Activated naive CD4-positive, alpha-beta T cell treated with anti-CD3 and anti-CD28 coated beads for 36 hours (primary cell): ENCODE measurements at places on chromosomes 3 and 15.

DNA sequence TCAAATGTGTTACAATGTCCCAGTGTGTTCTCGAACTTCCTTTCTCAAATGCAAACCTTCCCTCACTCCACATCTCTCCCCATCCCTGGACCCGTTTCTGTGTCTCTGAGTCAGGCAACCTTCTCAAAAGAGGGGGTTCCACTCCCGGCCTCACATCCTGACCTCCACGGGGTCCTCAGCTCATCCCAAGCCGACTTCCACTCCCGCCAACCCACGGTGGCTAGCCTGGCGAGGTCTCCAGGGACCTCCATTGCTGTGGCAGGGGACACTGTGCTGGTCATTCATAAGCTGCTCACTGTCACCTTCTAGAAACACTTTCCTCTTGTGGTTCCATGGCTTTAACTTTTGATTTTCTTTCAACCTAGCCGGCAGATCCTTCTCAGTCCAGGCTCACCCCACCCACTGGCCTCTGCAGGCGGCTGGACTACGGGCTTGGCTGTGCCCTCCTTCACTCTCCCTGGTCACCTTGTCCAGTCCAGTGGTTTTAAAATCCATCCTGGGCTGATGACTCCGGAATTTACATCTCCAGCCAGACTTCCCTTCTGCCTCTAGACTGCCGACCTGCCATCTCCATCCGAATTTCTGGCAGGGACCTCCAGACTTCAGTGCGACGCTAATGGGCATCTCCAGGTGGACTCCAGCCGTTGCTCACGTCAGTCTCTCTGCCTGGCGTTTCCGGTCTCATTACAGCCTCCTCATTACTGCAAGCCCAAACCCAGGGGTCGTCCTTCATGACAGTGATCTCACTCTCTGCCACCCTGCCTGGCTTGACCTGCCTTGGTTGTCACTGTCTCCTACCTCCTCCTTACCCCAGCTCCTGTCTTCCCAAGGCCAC is 20.0 kb downstream of the ABTB1 start:
- no peaks in the 10 kb centered on the region for H3K36me3 ChIP-seq
- H3K4me3 ChIP-seq = no peak overlapping the region
- no peak for DNase-seq
- no peaks in the 10 kb centered on the region for H3K27me3 ChIP-seq
- no peaks in the 10 kb centered on the region for H3K4me1 ChIP-seq

GRCh38 chr3:47385796-47386195 is 5.0 kb downstream of the PTPN23 start:
- H3K4me1 ChIP-seq = peaks cover 31% of the 10 kb centered on the region
- H3K27ac ChIP-seq = no peak overlapping the region
- H3K36me3 ChIP-seq = peaks cover 7% of the 10 kb centered on the region
- DNase-seq = no peak
- H3K27me3 ChIP-seq = no peaks in the 10 kb centered on the region
- no peak overlapping the region for H3K4me3 ChIP-seq

DNA sequence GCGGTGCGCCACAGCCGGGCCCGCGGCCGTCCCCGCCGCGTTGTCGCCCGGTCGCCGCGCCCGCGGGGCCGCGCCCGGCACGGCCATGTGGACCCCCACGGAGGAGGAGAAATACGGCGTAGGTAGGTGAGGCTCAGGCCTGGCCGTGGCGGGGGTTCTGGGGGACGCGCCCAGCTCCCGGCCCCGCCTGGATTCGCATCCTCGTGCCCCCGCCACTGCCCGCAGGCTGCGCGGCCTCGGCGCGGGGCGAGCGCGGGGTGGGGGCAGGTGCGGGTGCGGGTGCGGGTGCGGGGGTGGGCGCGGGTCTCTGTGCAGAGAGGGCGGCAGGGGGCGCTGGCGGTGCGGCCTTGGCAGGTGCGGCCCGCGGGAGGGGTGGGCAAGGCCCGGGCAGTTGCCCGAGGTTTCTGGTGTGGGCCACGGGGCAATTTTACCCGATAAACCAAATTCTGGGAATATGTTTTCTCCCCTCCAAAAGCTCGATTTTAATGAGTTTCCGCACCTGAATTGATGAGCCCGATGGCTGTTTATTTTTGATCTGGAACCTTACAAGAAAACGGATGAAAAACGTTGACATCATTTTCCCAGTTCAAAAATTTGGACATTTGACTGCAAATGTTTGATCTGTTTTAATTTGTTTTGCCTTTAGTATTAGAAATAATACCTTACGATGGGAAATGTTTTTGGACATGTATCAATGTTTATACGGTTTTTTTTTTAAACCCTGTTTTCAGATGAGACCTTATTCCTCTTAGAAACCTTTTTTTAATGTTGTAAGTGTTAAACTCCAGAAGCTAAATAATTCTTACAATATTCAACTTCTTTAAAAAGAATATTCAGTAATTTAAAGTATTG is 678 bp downstream of the DOCK3 start:
- no peaks in the 10 kb centered on the region for H3K36me3 ChIP-seq
- peaks cover 37% of the 10 kb centered on the region for H3K27me3 ChIP-seq
- H3K4me3 ChIP-seq = peak overlapping the region; percentile 64
- peak; percentile 76 for DNase-seq

- H3K36me3 ChIP-seq = no peaks in the 10 kb centered on the region
- H3K4me3 ChIP-seq = no peak overlapping the region
- H3K27ac ChIP-seq = no peak overlapping the region
- peak; percentile 18 for DNase-seq
- H3K27me3 ChIP-seq = no peaks in the 10 kb centered on the region
These were observed 160.0 kb downstream of the STT3B start for GRCh38 chr3:31692751-31693150.

DNA sequence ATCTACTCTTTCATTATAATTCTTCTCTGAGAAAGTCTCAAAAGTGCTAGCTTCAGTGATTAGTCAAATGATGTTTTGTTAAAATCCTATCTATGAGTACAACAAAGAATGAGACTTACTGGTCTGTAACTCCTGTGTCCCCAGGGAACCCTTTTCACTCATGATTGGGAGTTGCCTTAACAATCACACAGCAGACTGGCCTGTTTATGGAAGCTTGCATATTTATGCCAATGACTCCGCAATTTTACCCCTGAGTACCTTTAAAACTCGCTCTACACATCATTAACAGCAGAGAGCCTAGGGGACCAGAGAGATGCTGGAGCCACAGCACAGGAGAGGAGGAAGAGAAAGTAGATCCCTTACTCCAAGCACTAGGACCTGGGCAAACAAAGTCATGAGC is 628.1 kb downstream of the IGSF11 start:
- no peaks in the 10 kb centered on the region for H3K27me3 ChIP-seq
- no peak overlapping the region for H3K27ac ChIP-seq
- DNase-seq = no peak

DNA sequence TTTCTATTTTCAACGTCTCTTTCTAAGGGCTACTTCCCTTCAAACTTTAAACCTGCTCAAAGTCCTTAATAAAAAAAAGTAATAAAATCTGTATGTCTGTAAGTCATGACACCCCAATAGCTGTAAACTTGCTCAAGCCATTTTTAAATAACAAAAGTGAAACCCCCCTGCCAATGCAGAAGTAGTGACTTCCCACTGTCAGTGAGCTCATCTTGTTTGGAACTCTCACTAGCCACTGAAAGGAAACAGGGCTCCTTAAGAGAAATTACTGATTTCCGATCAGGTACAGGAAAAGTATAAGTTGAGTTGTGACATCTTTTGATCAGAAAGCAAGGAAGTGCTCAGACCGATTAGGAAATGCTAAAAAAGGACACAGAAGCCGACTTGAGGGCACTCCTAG is 27.6 kb upstream of the GPR171 start:
- DNase-seq = peak; percentile 27
- no peaks in the 10 kb centered on the region for H3K27me3 ChIP-seq
- H3K36me3 ChIP-seq = no peaks in the 10 kb centered on the region
- H3K4me3 ChIP-seq = peak overlapping the region; percentile 45
- peak overlapping the region; percentile 78 for H3K27ac ChIP-seq

DNA sequence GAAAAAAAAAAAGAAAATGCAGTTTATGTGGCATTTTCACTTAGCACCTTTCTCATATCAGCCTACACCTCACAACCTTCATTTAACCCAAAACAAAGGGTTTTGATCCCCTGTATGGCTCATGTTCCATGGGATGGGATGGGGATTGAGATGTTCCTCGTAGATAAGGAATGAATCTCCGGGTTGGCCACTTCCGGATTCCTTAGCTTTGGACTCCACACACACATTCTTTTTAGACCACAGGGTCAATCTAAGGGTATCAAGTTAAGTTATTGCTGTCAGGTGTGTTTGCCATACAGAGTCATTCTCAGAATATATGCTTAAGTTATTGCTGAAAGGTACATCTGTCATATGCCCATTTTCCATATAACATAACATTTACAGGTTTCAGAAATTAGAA is 301.4 kb upstream of the TGFBR2 start:
- no peak overlapping the region for H3K27ac ChIP-seq
- H3K4me1 ChIP-seq = peaks cover 8% of the 10 kb centered on the region
- no peak for DNase-seq
- H3K27me3 ChIP-seq = peaks cover 2% of the 10 kb centered on the region

GRCh38 chr3:32414522-32415202 is 23.0 kb downstream of the CMTM7 start:
- peak overlapping the region; percentile 40 for H3K4me3 ChIP-seq
- H3K27me3 ChIP-seq = no peaks in the 10 kb centered on the region
- peaks cover 81% of the 10 kb centered on the region for H3K4me1 ChIP-seq

DNA sequence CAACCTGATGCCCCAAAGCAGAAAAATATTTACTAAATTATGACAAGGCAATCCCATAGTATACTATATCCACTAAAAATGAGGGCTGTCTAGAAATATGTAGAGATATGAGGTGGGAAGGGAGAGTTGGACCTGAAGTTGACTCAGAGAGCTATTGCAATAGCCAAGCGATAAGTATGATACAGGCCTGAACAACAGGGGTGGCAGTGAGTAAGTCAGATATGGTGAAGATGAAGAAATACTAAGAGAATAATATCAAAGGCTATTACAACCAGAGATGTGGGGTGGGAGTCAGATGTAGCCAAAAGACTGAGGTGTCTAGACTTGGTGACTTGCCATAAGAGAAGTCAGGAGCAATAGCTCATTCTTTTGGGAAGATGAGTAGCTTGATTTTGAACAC is 9.2 kb downstream of the HSPBAP1 start:
- DNase-seq = no peak
- no peak overlapping the region for H3K27ac ChIP-seq
- no peak overlapping the region for H3K4me3 ChIP-seq
- no peaks in the 10 kb centered on the region for H3K27me3 ChIP-seq
- peaks cover 6% of the 10 kb centered on the region for H3K36me3 ChIP-seq

GRCh38 chr15:51967583-51967982 is 4.0 kb downstream of the LEO1 start:
- no peak overlapping the region for H3K27ac ChIP-seq
- peaks cover 33% of the 10 kb centered on the region for H3K4me1 ChIP-seq
- H3K36me3 ChIP-seq = peaks cover 41% of the 10 kb centered on the region
- DNase-seq = no peak
- no peak overlapping the region for H3K4me3 ChIP-seq
- H3K27me3 ChIP-seq = peaks cover 2% of the 10 kb centered on the region

- no peak overlapping the region for H3K4me3 ChIP-seq
- no peak for DNase-seq
- peaks cover 4% of the 10 kb centered on the region for H3K36me3 ChIP-seq
- H3K27me3 ChIP-seq = no peaks in the 10 kb centered on the region
These were observed 41.4 kb downstream of the SCAPER start for GRCh38 chr15:76863693-76864092.

DNA sequence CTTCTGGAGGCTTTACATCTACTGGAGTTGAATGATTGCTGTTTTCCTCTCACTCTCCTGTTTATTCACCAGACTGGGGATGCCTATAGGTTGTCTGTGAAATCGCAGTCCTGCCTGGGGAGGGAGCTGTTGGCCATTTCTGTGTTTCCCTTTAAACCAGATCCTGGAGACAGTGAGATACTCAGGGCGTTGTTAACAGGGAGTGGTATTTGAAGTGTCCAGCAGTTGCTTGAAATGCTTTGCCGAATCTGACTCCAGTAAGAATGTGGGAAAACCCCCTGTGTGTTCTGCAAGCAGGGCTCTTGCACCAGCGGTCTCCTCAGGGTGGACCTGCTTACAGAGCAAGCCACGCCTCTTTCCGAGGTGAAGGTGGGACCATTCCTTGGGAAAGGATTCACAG is 4.3 kb upstream of the LRRK1 start:
- peaks cover 8% of the 10 kb centered on the region for H3K4me1 ChIP-seq
- no peak overlapping the region for H3K4me3 ChIP-seq

- DNase-seq = no peak
- H3K36me3 ChIP-seq = no peaks in the 10 kb centered on the region
- no peak overlapping the region for H3K4me3 ChIP-seq
- no peak overlapping the region for H3K27ac ChIP-seq
These were observed 66.4 kb upstream of the TRA2B start for GRCh38 chr3:186004209-186004608.

GRCh38 chr3:58357402-58357801 is 24.7 kb downstream of the PXK start:
- peaks cover 3% of the 10 kb centered on the region for H3K36me3 ChIP-seq
- H3K27ac ChIP-seq = no peak overlapping the region
- DNase-seq = no peak
- H3K4me3 ChIP-seq = no peak overlapping the region
- no peaks in the 10 kb centered on the region for H3K27me3 ChIP-seq

DNA sequence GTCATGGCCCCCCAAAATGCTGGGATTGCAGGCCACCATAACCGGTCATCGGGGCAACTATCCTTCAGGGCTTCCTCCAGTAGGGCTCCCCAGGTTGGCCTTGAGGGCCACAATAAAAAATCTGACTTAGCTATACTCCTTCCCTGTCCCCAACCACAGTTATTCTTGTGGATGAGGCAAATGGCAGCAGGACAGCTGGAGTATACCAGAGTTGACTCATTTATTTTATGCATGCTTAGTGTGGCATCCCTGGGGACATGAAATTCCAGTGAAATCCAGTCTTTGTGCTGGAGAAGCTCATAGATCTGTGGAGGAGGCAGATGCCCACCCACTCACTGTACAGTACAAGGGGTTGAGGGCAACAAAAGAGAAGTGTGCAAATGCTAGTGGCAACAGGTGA is 109.5 kb downstream of the RORA start:
- no peaks in the 10 kb centered on the region for H3K4me1 ChIP-seq
- H3K27ac ChIP-seq = no peak overlapping the region
- H3K27me3 ChIP-seq = peaks cover 6% of the 10 kb centered on the region
- H3K36me3 ChIP-seq = no peaks in the 10 kb centered on the region

GRCh38 chr15:58931987-58932588 is 1.4 kb downstream of the SLTM start:
- peaks cover 12% of the 10 kb centered on the region for H3K36me3 ChIP-seq
- peaks cover 25% of the 10 kb centered on the region for H3K4me1 ChIP-seq
- DNase-seq = no peak

DNA sequence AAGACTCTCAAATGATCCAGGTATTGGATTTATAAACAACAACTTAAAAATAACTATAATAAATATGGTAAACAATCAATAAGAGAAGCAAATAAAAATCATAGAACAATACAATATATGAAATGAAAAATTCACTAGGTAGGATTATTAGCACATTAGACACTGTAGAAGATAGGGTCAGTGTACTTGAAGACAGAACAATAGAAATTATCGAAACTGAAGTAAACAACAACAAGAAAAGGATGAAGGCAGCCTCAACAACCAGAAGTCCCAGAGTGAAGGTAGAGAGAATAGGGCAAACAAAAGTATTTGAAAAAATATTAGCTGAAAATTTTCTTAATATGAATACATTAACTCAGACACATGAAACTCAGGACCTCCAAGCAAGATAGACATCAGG is 11.9 kb downstream of the IQCB1 start:
- peaks cover 72% of the 10 kb centered on the region for H3K36me3 ChIP-seq
- H3K4me3 ChIP-seq = no peak overlapping the region
- peaks cover 21% of the 10 kb centered on the region for H3K4me1 ChIP-seq
- H3K27me3 ChIP-seq = no peaks in the 10 kb centered on the region
- H3K27ac ChIP-seq = no peak overlapping the region

GRCh38 chr3:64228110-64228509 is 2.8 kb upstream of the PRICKLE2 start:
- H3K36me3 ChIP-seq = no peaks in the 10 kb centered on the region
- H3K4me3 ChIP-seq = no peak overlapping the region
- peaks cover 13% of the 10 kb centered on the region for H3K27me3 ChIP-seq
- no peak overlapping the region for H3K27ac ChIP-seq
